ENCODE measurements at places on chromosomes 2 and 18.

DNA sequence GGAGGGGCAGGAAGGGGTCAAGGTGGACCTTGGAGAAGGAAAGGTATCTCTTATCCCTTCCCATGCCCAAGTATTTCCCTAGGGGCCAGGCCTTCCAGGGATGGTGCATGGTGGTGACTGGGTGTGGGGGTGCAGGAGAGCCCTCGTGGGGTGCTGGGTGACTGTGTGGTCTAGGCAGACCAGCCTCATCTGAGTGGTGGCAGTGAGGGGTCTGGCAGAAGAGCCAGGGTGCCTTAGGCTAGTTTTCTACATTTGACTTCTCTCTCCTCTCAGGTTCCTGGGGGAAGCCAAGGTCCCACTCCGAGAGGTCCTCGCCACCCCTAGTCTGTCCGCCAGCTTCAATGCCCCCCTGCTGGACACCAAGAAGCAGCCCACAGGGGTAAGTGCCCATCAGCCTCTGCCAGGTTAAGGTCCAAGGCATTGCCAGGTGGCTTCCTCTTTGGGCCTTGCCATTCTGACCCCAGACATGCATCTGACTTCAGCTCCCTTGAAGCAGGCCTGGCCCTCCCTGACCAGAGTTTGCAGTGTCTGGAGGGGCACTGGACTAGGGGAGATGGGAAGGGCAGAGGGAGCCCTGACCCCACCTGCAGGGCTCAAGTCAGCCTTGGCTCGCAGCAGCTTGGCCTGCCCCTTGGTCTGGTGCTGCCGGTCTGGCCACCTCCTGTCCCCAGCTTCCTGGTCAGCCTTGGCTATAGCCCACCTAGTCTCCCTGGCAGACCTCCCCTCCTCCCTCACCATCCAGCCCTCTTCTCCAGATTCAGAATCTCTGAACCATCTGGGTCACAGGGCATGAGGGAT is 49.8 kb downstream of the DYSF start:
- no peak for DNase-seq

DNA sequence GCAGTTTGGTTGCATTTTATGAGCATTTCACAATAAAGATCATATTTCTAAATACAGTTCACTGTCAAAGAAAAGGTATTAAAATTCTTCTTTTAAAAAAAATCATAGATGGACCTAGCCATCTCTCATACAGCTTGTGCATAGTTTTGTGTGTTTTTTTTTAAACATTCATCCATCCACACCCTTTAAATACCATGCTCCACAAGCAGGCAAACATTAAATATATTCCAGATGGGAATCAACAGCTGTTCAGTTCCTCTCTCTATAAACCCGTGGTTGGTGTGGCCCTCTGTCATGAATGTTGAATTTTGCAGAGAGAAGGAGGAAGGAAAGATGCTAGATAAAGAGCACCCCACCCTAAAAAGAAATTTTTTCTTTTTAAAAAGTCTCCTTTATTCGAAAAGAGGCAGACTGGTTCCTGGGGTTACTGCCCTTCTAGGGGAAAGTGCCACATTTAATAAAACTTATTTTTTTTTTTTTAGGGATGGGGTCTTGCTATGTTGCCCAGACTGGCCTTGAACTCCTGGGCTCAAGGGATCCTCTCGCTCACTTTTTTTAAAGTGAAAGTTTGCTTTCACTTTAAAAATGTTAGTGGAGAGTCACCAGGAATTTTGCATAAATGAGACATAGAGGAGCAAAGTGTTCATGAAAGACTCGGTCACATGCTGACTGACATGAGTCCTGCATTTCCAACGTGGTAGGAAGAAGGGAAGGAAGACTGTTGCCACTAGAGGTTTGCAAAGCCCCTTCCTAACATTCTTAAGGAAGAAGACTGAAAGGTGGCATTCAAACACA is 73.9 kb upstream of the LMAN1 start:
- no peak for DNase-seq

- no peak for DNase-seq
Measured at GRCh38 chr2:120814352-120814751, 78.7 kb downstream of the GLI2 start.

- peak; percentile 55 for DNase-seq
Measured at GRCh38 chr2:42141687-42142546, 27.2 kb upstream of the EML4 start.

DNA sequence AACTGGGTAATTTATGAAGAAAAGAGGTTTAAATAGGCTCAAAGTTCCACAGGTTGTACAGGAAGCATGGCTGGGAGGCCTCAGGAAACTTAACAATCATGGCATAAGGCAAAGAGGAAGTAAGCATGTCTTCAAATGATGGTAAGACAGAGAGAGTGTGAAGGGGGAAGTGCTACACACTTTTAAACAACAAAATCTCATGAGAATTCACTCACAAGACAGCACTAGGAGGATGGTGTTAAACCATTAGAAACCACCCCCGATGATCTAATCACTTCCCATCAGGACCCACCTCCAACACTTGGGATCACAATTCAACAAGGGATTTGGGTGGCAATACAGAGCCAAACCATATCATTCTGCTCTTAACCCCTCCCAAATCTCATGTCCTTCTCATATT is 34.9 kb downstream of the CFAP210 start:
- DNase-seq = peak; percentile 65

DNA sequence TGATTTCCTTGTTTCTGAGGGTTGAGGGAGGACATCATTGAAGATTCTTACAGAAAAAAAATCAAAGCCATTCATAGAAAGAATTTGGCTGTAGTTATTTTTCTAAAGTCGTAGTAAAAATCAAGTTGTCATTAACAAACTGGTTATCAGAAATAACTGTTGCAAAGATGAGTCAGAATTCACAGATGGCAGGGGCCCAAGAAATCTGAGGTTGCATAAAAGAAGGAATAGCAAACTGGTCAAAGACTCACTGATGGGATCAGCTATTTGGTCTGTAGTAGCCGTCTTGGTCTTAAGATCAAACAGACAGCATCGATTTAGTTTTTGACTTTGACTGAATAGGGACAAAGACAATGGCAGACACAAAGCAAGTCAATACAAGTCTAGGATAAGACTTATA is 334.3 kb downstream of the FIGN start:
- no peak for DNase-seq

GRCh38 chr18:45910405-45911023 is 56.6 kb downstream of the EPG5 start:
- DNase-seq = peak; percentile 74

GRCh38 chr2:197804758-197805714 is 643 bp downstream of the PLCL1 start:
- no peak for DNase-seq

DNA sequence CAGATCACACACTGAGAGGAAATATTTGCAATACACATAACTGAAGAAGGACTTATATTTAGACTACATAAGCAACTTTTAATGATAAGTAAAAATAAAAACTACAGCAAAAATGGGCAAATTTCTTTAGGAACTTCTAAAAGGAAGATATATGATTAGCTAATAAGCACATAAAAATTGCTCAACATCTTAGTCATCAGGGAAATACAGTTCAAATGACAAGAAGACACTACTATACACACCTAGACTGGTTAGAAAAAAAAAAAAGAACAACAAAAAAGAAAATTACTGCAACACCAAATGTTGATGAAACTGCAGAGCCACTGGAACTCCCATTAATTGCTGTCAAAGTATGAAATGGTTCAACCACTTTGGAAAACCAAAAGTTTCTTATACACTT is 1247.5 kb upstream of the ACVR2A start:
- DNase-seq = no peak

GRCh38 chr2:235727174-235727573 is 233.3 kb downstream of the AGAP1 start:
- DNase-seq = no peak

GRCh38 chr2:72104821-72105588 is 42.7 kb downstream of the CYP26B1 start:
- no peak for DNase-seq

GRCh38 chr2:165055082-165055851 is 99.9 kb upstream of the SLC38A11 start:
- DNase-seq = peak; percentile 86

DNA sequence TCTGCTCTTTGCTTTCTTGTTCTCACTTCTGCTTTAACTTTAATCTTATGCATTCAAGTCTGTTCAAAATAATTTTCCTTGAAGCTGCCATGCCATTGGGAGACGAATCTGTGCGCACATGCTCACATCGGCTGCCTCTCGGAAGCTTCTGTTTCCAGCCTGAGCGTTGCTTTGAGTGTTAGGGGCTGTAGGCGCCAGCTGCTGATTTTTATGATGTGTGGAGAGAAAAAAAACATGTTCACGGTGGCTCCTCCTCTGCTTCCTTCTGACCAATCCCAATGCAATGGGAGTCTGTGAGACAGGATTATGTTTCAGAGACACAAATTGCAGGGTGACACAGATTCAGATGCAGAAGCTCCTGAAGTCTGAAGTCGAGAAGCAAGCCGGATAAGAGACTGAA is at the start of gene MC4R:
MC4R (minus strand) TSS at position 180 of the 400 bp plus-strand sequence. CDS start 426 bp downstream, outside the sequence.
- peak; percentile 25 for DNase-seq

GRCh38 chr2:236555481-236555880 is 14.1 kb upstream of the ACKR3 start:
- DNase-seq = no peak

DNA sequence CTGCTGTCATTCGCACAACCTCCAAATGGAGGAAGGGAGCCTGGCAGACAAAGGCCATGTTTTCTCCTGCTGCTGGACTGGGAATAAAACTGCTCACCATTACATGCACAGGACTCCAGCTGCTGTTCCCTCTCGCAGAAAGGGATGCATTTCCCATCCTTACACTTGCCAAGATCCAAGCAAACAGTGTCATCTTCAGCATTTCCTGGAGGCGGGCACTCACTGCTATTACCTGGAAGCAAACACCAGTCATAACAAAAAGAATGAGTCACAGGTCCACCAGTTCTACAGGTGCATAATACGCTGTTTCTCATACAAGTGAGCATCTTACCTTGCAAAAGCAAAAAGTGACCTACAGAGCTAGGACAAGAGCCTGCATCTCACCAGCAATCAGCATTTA is 22.7 kb downstream of the IAH1 start:
- DNase-seq = no peak

DNA sequence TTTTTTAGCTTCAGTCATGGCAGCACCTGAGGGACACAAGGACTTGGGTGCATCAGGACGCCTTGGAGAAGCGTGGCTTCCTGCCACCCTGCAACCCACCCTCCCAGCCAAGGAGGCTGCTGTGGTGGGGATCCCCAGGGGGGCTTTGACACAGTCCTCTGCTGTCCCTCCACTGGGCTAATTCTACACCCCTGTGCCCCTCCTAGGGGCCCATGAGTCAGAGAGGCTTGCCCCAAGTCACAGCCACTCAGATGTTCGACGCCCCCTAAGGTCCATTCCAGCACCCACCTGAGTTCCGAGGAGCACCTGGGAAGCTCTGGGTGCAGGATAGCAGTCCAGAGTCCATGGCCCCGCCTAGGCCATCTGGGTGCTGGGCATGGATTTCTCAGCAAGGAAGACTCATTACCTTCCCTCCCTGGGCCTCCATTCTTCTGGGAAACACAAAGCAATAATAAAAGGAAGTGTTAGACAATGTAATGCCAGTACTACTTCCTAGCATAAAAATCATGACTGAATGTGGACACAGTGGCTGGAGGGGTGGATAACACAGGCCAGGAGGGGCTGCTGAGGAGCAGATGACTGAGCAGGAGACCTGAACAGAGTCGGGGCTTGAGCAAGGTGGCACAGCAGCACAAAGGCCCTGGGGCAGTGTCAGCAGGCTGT is 3.7 kb downstream of the ALPG start:
- DNase-seq = no peak

- DNase-seq = no peak
Measured at GRCh38 chr2:44084850-44085249, 83.8 kb upstream of the PPM1B start.

DNA sequence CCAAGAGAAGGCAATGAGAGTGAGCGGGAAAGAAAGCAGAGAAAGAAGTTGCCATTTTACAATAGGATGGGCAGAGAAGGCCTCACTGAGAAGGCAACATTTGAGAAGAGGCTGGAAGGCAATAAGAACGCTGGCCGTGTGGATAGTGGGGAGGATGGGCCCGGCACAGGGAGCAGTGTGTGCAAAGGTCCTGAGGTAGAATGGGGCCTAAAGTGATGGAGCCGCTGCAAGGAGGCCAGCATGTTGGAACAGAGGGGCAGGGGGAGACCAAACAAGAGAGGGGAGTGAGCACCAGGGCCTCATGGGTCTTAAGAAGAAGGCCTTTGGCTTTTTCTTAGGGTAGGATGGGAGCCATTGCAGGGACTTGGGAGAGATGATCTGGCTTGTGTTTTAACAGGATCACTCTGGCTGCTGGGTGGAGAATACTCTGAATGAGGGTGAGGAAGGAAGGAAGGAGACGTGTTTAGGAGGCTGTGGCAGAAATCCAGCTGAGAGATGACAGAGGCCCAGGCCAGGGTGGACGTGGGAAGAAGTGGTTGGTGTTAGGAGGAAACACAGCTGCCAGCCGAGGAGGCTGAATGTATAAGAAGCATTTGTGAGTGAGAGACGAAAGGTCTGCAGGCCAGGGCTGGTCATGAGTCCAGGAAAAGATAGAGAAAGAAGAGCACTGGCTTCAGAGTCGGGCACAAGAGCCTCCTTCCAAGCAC is 159.8 kb downstream of the KLHL29 start:
- no peak for DNase-seq

DNA sequence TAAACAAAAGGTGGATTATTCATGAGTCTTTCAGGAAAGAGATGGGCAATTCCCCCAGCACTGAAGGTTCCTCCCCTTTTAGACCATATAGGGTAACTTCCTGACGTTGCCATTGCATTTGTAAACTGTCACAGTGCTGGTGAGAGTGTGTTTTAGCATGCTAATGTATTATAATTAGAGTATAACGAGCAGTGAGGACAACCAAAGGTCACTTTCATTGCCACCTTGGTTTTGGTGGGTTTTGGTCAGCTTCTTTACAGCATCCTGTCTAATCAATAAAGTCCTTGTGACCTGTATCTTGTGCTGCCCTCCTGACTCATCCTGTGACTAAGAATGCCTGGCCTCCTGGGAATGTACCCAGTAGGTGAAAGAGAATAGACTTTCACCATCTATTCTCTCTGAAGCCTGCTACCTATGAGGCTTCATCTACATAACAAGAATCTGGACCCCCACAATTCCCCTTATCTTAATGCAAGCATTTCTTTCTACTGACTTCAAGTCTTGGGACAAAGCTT is 148.7 kb downstream of the CABLES1 start:
- DNase-seq = no peak

- no peak for DNase-seq
Measured at GRCh38 chr18:49747876-49748275, 65.5 kb downstream of the ACAA2 start.

DNA sequence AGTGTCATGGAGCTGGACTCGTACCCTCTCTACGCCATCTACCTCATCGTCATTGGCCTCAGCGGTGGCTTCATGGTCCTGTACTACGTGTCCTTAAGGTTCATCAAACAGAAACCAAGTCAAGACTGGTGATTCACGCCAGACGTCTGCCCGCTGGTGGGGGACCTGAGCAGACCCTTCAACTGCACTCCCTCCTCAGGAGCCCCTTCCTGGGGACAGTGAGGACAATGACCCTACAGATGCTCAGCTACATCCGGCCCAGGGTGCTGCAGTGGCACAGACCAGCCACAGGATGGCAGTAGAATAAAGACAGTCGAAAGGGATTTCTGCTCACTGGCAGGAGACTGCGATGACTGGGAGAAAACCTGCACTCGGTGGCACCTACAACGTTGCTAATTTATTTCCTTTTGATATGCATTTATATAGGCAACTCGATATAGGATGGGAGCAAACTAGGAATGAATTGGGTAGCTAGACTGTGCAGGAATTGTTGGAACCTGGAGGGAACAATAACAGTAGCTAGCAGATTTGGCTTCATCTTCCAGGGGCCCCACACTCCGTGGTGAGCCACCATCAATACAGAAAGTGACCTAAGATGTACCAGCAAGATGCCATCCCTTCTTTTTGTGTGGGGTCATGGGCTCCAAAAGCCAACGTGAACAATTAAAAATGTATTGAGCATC is 39.2 kb downstream of the ABCG8 start:
- peak; percentile 81 for DNase-seq
